Activated CD4-positive, alpha-beta T cell treated with anti-CD3 and anti-CD28 coated beads, Interleukin-2, amount 50 U/mL, for 16 hours (primary cell): ENCODE measurements at places on chromosomes 5 and 9.

DNA sequence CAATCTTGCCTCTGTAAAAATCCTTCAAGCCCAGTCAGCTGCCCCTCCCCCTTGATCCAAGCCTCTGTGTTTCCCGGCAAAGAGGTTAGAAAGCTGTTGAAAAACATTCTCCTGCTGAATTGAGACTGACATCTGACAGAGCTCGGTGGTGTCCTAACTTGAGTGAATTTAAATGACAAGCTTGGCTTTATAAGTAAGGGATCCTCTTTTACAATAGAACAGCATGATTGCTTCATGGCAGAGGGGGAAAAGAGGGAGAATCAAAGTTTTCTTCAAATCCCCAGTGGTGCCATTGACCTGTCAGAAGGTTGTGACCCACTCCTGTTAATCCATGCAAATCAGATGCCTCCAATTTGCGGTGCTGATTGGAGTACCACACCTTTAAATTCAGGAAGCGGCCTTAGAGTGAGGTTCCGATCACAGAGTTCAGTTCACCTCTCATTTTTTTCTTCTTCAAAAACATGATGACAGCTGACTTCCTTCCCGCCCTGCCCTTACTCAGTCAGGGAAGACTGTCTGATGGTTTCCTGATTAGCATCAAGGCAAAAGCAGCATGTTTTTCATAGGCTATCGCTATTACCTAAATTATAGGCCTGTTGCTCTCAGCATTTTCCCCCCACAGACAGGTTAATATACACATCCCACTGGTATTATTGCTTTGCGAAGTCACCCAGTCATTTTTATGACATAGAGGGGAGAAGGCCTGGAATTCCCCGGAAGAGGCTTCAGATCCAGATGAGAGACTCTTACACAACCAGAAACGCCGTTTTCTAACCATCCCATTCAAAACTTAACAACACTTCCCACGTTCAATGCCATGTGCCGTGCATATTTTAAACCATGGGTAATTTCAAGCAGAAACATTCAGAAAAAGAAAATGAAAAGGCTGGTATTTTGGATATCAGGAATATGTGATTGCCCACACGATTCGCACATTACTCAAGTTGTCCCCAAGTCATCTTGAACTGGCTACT lies 141.4 kb downstream of the EBF1 start:
- DNase-seq = no peak

DNA sequence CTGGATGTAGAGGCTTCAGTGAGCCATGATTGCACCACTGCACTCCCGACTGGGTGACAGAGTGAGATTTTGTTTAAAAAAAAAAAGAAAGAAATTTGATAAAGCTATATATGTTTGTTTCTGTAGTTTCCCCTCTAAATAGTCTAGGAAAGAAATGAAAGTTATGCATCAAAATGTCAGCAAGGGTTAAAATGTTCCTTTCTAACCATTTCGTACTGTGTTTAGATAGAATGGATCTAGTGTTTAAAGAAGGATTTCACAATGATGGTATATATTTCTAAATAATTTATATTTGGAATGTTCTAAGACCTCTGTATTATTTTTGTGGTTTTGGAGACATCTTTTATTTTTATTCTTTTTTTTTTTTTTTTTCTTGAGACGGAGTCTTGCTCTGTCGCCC lies 22.7 kb downstream of the TEK start:
- no peak for DNase-seq

- DNase-seq = no peak
Observed at GRCh38 chr5:82560561-82560960, 282.4 kb upstream of the RPS23 start.

GRCh38 chr9:87578625-87579024 lies 81.0 kb downstream of the DAPK1 start:
- DNase-seq = no peak

DNA sequence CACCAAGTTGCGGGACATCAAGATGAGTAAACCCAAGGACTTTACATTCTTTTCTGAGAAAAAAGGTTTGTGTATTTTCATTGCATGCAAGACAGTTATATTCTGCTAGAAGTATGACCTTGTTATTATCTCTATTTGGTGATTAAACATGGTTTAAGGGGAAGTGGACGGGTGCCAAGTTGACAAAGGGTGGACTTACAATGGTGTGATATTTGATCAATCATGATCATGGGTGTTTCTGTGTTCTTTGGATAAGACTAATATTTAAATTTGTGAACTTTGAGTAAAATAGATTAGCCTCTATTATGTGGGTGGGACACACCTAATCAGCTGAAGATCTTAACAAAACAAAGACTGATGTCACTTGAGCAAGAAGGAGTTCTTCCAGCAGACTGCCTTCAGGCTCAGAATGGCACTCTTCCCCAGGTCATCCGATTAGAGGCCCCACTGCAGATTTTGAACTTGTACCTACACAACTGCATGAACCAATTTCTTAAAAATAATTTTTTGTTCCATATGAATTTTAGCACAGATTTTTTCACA lies 782.9 kb downstream of the CDH12 start:
- no peak for DNase-seq

DNA sequence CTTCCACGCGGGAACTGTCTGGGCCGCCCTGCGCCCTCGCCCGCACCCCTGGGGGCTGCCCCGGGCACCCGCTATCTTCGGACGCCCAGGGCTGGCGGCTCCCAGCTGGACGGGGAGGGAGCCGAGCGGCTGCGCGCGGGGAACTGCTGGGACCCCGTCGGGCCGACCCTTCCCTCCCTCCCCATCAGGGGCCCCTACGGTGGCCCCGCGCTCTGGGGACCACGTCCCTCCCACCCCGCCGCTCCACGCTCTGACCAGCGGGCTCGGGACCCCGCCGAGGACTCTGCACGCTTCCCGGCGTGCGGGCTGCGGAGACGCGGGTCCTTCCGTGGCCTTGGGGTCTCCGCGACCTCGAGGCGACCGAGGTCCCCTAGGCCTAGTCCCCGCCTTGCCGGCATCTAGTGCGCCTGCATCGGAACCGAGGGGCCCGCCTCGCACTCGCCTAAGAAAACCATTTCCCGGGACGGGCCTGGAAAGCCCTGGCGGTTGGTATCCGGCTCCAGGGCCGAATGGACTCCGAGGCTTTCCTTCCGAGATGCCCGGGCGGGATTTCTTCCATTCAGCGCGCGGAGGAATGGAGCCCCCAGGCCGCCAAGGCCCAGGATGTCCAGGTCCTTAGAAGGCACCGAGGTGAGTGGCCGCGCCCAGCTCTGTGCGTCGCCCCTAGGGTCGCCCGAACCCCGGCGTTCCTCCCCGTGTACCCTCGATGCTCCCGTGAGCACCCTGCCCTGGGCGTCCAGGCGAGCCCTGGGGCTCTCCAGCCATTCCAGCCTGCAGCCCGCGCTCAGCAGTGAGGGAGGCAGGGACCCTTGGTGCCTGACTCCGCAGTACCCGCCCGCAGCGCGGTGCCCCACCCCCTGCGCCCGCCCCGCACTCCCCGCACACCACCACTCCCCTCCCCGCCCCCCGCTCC lies 705 bp upstream of the SLC6A3 start:
- DNase-seq = no peak

GRCh38 chr9:85927076-85927475 lies 13.9 kb upstream of the NAA35 start:
- no peak for DNase-seq

GRCh38 chr5:157665467-157666070 lies 5.8 kb upstream of the C5orf52 start:
- DNase-seq = no peak

- DNase-seq = no peak
Observed at GRCh38 chr5:150517272-150518152, 9.6 kb downstream of the NDST1 start.

- DNase-seq = no peak
Observed at GRCh38 chr9:4594545-4594944, 67.5 kb upstream of the PLPP6 start.

DNA sequence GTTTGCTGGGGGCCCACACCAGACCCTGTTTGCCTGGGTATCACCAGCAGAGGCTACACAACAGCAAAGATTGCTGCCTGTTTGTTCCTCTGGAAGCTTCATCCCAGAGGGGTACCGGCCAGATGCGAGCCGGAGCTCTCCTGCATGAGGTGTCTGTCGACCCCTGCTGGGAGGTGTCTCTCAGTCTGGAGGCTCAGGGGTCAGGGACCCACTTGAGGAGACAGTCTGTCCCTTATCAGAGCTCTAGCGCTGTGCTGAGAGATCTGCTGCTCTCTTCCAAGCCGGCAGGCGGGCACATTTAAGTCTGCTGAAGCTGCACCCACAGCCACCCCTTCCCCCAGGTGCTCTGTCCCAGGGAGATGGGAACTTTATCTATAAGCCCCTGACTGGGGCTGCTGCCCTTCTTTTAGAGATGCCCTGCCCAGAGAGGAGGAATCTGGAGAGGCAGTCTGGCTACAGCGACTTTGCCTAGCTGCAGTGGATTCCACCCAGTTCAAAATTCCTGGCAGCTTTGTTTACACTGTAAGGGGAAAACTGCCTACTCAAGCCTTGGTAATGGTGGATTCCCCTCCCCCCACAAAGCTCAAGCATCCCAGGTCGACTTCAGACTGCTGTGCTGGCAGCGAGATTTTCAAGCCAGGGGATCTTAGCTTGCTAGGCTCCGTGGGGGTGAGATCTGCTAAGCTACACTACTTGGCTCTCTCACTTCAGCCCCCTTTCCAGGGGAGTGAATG lies 206.0 kb upstream of the TLX3 start:
- DNase-seq = no peak

DNA sequence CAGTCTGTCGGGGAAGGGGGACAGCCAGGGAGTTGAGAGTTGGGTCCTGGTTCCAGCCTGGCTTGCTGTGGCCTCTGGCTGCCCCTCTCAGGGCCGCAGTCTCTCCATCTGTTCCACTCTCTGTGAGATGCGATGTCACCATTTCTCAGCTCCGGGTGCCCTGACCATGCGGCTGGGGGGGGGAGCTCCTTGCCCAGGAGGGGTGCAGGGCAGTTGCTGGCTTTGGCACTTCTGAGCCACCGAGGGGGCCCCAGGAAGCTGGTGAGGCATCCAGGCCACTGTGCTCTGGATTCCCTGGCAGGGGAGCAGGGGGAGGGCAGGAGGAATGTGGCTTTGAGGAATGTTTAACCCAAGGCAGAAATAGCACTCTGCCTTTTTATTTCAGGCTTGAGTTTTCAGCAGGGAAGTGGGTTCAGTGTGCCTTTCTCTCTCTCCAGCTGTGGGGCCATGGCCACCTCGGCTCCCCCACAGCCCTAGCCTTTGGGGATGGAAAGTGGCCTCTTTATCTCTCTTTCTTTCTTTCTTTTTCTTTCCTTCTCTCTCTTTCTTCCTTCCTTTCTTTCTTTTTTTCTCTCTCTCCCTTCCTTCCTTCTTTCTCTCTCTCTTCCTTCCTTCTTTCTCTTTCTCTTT lies 11.0 kb downstream of the NCS1 start:
- DNase-seq = no peak

DNA sequence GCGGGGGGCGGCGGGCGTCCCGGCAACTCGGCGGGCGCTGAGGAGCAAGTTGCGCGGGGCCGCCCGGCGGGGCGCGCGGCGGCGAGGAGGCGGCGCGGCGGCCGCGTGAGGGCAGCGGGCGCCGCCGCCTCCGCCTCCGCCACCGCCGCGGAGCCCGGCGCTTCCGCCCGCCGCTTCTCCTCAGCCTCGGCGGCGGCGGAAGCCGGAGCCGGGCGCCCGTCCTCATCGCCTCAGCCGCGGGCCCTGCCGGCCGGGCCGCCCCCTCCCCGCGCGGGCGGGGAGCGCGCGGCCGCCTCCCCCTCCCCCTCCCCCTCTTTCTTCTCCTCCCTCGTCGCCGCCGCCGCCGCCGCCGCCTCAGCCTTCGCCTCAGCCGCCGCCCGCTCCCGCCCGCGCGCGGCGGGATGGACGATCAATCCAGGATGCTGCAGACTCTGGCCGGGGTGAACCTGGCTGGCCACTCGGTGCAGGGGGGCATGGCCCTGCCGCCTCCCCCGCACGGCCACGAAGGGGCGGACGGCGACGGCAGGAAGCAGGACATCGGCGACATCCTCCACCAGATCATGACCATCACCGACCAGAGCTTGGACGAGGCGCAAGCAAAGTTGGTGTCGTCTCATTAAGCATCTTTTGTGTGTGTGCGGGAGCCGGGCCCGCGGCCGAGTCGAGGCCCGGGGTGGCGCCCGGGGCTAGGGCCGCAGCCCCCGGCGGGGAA lies at the start of gene PBX3:
TSS of gene PBX3 (plus strand) at position 321 of the 712 bp plus-strand sequence.
- DNase-seq = peak; percentile 41

- DNase-seq = no peak
Observed at GRCh38 chr5:153907170-153907775, 131.4 kb downstream of the FAM114A2 start.

- peak; percentile 83 for DNase-seq
Observed at GRCh38 chr5:145936401-145937131, at the start of gene SH3RF2. Gene SH3RF2 (plus strand): TSS chr5:145936578. CDS start chr5:145937929, 1,351 bp downstream.

DNA sequence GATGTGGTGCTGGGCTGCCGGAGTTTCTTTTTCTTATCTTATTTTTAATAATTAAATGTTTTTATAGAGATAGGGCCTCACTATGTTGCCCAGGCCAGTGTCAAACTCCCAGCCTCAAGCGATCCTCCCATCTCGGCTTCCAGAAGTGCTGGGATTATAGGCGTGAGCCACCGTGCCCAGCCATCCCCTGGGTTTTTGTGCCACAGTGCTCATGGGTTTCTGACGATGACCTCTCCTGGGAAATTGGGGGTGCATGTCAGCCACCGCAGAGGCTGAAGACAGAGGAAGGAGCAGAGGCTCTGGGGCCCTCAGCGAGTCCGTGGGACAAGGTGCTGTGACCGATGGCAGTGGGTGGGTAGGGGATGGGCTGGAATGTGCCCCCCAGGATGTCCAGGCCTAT lies 14.4 kb downstream of the GPSM1 start:
- DNase-seq = no peak

GRCh38 chr5:151140686-151141459 lies 16.7 kb downstream of the ANXA6 start:
- no peak for DNase-seq

GRCh38 chr9:12722131-12722530 lies 28.9 kb downstream of the TYRP1 start:
- DNase-seq = no peak

DNA sequence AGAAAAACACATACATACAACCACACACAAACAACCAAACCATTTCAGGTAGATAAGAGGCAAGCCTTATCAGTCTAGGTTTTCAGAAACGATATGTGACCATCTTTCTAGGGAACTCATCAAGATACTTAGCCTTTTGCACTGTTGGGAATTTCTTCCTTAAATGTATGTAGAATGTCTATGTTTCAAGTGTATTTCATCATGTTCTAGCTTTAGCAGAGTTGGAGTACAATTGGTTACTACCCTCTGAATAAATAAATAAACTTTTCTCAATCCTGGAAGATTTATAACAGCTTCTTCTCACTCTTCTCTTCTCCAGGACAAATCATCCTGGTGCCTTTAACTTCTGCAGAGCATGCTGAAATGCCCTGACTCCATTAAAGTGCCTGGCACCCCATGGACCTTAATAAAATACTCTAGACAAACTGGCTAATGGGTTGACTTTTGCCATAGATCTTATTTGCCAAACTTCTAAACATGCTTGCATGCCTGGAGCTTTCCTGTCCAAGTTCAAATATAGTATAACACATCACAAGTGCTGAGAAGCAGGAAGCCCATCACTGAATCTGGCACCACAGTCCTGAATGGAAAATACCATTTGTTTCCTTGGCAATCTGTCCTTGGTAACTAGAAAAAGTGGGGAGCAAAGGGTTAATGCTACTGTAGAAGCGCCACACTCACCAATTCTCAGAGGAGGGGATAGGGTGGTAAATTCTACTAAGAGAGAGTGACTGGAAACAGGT lies 33.1 kb upstream of the ZNF462 start:
- no peak for DNase-seq
